ENCODE measurements at places on chromosomes 12 and 14.

DNA sequence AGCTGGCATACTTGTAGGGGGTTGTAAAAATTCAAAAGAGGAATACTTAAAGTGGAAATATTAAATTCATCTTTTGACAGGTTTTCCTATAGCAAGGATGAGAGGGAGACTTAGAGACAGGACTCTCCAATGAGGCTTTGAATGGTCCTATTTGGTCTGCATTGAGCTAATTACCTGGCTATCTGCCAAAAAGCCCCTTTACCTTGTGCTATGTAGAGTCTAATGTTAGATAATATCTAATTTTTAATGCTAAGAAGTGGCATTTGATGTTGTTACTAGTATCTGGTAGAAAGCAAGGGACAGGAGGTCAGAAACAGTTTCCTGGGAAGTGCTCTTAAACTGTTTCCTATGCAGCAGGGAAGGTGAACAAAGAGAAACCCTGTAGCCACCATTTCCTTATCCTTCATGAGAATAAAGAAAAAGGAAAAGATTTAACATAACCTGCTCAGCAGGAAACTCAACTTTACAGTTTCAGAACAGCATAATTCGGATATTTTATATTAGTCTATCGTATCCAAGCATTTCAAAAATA, 550.0 kb downstream of the SOX5 start:
- no peaks in the 10 kb centered on the region for H3K27me3 ChIP-seq
- no peaks in the 10 kb centered on the region for H3K4me1 ChIP-seq
- no peak for DNase-seq
- no peak overlapping the region for H3K27ac ChIP-seq
- H3K4me3 ChIP-seq: no peak overlapping the region

GRCh38 chr12:116280595-116281290, 3.2 kb upstream of the MED13L start:
- H3K27ac ChIP-seq: no peak overlapping the region
- no peak overlapping the region for H3K4me3 ChIP-seq
- DNase-seq: no peak
- no peaks in the 10 kb centered on the region for H3K4me1 ChIP-seq

DNA sequence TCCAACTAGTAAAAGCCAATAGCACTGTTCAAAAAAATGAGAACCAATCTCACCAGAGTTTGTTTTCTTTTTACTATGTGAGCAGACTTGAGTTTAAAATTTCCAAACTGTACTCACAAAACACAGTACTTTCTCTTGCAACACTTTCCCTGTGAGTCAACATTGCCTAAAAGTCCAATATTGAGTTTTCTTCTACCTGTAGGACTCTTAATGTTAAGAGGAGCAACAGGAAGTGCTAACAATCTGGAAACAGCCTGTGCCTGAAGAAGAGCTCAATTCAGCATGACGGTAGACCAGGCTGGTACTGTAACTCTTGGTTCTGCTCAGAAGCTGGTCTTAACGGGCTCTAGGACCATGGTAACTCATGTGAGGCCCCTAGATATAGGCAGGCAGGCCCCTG, 144.3 kb downstream of the MED13L start:
- no peaks in the 10 kb centered on the region for H3K27me3 ChIP-seq
- no peak for DNase-seq
- H3K4me3 ChIP-seq: no peak overlapping the region
- H3K27ac ChIP-seq: no peak overlapping the region

DNA sequence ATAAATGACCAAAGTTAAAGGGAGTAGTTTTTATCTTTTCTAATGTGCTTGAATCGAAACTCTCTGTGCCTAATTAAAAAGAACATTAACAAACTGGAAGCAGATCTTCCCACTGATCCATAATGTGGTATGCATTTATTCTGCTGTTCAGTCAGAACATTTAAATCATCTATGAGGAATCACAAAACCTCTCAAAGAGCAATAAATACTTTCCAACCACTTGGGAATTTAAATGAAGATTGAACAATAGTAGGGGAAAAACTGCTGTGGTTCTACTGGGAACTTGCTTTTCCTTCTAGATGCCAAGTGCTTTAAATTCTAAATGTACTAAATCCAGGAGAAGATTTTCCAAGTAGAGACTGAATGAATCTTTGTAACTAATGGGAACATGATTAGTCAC, 12.3 kb upstream of the CHPT1 start:
- no peak for DNase-seq
- H3K4me3 ChIP-seq: no peak overlapping the region
- no peaks in the 10 kb centered on the region for H3K4me1 ChIP-seq
- H3K27ac ChIP-seq: no peak overlapping the region
- H3K36me3 ChIP-seq: no peaks in the 10 kb centered on the region

- no peak overlapping the region for H3K4me3 ChIP-seq
- H3K27ac ChIP-seq: no peak overlapping the region
- no peaks in the 10 kb centered on the region for H3K36me3 ChIP-seq
- peaks cover 12% of the 10 kb centered on the region for H3K4me1 ChIP-seq
- DNase-seq: no peak
Measured at GRCh38 chr14:54599966-54600716, 33.2 kb downstream of the SAMD4A start.

GRCh38 chr14:105536691-105537579, 10.6 kb downstream of the TMEM121 start:
- H3K27me3 ChIP-seq: no peaks in the 10 kb centered on the region
- no peak overlapping the region for H3K27ac ChIP-seq
- no peaks in the 10 kb centered on the region for H3K36me3 ChIP-seq
- no peaks in the 10 kb centered on the region for H3K4me1 ChIP-seq
- no peak for DNase-seq
- H3K4me3 ChIP-seq: no peak overlapping the region

- no peak overlapping the region for H3K27ac ChIP-seq
- no peaks in the 10 kb centered on the region for H3K27me3 ChIP-seq
- DNase-seq: no peak
- H3K36me3 ChIP-seq: no peaks in the 10 kb centered on the region
Measured at GRCh38 chr14:51613416-51613815, 38.3 kb upstream of the FRMD6 start.

DNA sequence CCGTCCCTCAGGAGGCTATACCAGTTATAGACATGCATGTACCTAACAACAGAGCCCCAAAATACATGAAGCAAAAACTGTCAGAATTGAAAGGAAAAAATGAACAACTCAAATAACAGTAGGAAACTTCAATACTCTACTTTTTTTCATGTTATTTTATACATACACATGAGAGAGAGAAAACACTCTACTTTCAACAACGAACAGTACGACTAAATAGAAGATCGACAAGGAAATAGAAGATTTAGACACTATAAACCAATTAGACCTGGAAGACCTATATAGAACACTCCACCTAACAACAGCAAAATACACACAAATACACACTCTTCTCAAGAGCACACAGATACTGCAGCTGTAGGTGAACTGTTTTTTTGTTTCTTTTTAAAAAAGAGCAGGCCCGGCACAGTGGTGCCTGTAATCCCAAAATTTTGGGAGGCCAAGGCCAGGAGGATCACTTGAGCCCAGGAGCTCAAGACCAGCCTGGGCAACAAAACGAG, 34.7 kb upstream of the PNMA1 start:
- no peaks in the 10 kb centered on the region for H3K27me3 ChIP-seq
- H3K4me3 ChIP-seq: no peak overlapping the region
- peaks cover 15% of the 10 kb centered on the region for H3K4me1 ChIP-seq
- H3K36me3 ChIP-seq: no peaks in the 10 kb centered on the region

GRCh38 chr12:94089891-94090290, 58.5 kb upstream of the PLXNC1 start:
- no peaks in the 10 kb centered on the region for H3K4me1 ChIP-seq
- no peak overlapping the region for H3K4me3 ChIP-seq
- H3K36me3 ChIP-seq: no peaks in the 10 kb centered on the region
- no peak overlapping the region for H3K27ac ChIP-seq
- no peaks in the 10 kb centered on the region for H3K27me3 ChIP-seq

- no peak overlapping the region for H3K27ac ChIP-seq
- no peaks in the 10 kb centered on the region for H3K27me3 ChIP-seq
- peak; percentile 90 for DNase-seq
- H3K4me3 ChIP-seq: no peak overlapping the region
- no peaks in the 10 kb centered on the region for H3K4me1 ChIP-seq
Measured at GRCh38 chr14:99628887-99629618, 15.9 kb upstream of the HHIPL1 start.

- no peaks in the 10 kb centered on the region for H3K36me3 ChIP-seq
- peak; percentile 61 for DNase-seq
Measured at GRCh38 chr14:105864651-105865265, 338.4 kb downstream of the TMEM121 start.

GRCh38 chr14:103879570-103880347, 32.4 kb upstream of the PPP1R13B start:
- no peak overlapping the region for H3K27ac ChIP-seq
- H3K27me3 ChIP-seq: no peaks in the 10 kb centered on the region
- no peaks in the 10 kb centered on the region for H3K36me3 ChIP-seq

GRCh38 chr14:77892381-77892871, 92.5 kb downstream of the ADCK1 start:
- H3K27ac ChIP-seq: no peak overlapping the region
- H3K27me3 ChIP-seq: no peaks in the 10 kb centered on the region
- no peaks in the 10 kb centered on the region for H3K4me1 ChIP-seq
- DNase-seq: no peak

DNA sequence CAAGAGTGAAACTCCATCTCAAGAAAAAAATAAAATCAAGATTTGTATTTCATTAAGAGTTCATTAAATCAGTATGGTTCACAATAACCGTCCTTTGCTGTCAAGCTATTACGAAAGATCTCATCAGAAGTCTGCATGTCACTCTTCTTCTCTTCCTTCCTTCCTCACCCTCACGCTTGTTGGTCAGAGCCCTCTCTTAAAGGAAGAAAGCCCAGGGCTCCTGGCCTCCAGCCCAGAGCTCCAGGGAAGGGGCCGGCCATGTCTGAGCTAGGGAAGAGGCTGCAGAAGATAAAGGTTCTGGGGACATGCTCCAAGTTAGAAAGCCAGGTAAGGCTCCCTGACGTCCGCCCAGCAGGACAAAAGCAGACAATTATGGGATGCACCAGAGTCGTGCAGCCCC, 43.1 kb upstream of the DLK1 start:
- no peaks in the 10 kb centered on the region for H3K27me3 ChIP-seq
- no peak for DNase-seq
- no peaks in the 10 kb centered on the region for H3K36me3 ChIP-seq
- H3K4me1 ChIP-seq: no peaks in the 10 kb centered on the region

DNA sequence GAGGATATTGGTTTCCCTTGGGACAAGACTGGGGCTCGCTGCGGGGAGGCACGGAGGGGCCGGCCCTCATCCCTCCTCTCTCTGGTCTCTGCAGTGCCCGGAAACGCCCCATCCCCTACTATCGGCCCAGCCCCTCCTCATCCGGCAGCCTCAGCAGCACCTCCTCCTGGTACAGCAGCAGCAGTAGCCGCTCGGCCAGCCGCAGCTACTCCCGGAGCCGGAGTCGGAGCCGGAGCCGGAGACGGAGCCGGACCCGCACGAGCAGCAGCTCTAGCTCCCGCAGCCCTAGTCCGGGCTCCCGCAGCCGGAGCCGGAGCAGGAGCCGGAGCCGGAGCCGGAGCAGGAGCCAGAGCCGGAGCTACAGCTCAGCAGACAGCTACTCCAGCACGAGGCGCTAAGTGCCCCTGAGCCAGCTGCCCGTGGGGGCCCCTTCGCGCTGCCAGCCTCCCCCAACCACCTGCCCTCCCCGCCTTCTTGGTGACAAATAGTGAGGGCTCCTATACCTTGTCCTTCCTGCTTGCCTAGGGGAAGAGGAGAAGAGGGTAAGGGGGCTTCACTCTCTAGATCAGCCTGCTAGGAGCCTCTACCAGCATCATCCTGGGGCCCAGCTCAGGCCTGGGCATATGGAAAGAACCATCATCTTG, 22.2 kb upstream of the HSPB8 start:
- H3K27me3 ChIP-seq: no peaks in the 10 kb centered on the region
- peak overlapping the region; percentile 95 for H3K27ac ChIP-seq
- no peak overlapping the region for H3K4me3 ChIP-seq
- peak; percentile 81 for DNase-seq
- H3K4me1 ChIP-seq: peaks cover 6% of the 10 kb centered on the region

DNA sequence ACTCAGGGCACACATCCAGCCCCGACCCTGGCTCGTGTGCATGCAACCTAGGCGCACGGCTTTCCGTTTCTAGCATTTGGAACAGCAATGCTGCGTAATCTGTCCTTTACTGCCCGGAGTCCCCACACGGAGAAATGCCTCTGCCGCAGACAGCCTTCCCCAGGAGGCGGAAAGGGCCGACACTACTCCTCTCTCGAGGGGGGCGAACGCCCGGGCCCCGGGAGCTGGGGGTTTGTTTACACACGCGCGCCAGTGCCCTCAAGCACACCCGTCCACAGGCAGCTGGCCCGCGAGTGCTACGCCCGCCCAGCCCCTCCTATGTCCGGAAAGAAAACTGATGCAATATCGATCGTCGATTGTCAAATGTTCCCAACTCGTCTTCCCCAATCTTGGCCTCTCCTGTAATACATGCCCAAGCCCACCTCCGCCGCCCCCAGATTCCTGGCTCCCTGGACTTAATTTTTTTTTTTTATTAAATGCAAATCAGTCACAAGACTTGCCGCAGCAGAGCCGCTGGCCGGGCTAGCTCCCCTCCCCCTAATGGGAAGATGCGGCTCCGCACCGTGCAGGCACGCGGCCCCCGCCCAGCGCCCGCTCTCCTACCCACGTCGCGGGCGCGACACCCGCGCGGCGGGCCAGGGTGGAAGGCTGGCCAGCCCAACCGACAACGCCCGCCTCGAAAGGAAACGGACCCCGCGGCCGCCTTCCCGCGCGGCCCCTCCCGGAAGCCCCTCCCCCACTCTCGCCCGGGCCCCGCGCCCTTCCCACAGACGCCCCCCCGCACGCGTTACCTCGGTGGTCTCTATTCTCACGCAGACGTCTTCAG, 642 bp downstream of the SLC38A2 start:
- peak overlapping the region; percentile 93 for H3K4me3 ChIP-seq
- H3K4me1 ChIP-seq: peaks cover 6% of the 10 kb centered on the region
- H3K36me3 ChIP-seq: peaks cover 8% of the 10 kb centered on the region
- peak; percentile 88 for DNase-seq
- H3K27ac ChIP-seq: peak overlapping the region; percentile 75
- no peaks in the 10 kb centered on the region for H3K27me3 ChIP-seq

DNA sequence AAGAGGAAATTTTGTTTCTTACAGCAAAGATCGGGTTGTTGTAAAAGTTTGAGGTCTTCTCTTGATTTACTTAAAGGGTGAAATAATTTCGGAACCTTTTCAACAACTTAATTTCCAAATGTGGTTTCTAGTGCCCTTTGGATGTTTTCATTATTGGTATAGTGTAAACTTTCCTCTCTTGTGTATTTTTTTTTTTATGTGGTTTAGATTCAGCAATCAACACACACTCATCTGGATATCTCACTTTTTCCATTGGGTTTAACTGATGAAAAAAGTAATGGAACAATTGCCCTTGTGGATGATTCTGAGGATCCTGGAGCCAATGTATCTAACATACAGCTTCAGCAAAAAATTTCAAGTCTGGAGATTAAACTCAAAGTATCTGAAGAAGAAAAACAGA, 116.3 kb downstream of the CCDC91 start:
- no peak overlapping the region for H3K27ac ChIP-seq
- no peak overlapping the region for H3K4me3 ChIP-seq
- H3K27me3 ChIP-seq: no peaks in the 10 kb centered on the region
- no peak for DNase-seq
- no peaks in the 10 kb centered on the region for H3K4me1 ChIP-seq

All from aorta (tissue), 5 donors.